Activated T-helper 1 cell treated with anti-CD3 and anti-CD28 coated beads, Interleukin-2, amount 50 U/mL, for 16 hours (primary cell): ENCODE measurements at places on chromosomes 7 and 10.

GRCh38 chr10:55550236-55550635 is 749.2 kb upstream of the PCDH15 start:
- DNase-seq: no peak

GRCh38 chr7:318878-319661 is 29.1 kb downstream of the FOXL3 start:
- DNase-seq: no peak

- no peak for DNase-seq
Measured at GRCh38 chr10:70052462-70053217, at the start of gene MACROH2A2. MACROH2A2 (plus strand) TSS chr10:70052846; CDS start chr10:70075659, 22,813 bp downstream.

- DNase-seq: no peak
Measured at GRCh38 chr7:102874166-102874829, 38.5 kb upstream of the LRRC17 start.

DNA sequence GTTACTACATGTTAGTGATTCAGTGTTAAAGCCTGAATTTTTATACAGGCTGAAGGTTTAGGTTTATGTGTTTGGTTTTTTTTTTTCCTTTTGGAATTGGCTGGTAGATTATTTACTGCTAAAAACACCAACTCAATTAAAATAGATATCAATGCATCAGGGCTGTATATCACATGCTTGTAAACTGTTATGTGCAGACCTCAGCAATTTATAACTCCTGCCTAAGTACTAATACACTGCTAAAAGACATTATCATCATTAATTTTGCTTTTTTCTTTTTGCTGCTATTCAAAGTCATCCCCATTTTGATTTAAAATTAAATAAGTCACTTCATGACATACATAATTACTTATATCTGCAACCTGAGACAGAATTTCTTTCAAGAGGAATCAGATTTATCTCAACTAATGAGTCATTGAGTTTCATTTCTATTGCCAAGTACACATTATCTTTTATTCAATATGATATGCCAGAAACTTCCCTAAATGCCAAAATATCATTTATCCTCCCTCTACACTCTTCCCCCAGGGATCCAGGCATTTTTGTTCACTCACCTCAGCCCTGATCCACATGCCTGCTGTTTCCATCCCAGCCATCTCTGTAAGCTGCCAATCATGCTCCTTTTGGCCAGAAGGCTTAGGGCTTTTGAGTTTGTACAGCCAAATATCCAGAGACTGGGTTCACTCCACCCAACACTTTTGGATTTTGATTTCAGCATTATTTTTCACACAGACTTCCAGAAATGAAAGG is 98.5 kb downstream of the POLR1F start:
- DNase-seq: no peak
